ENCODE measurements at places on chromosomes 6 and 20.

- H3K4me3 ChIP-seq, result no peak overlapping the region
- peaks cover 20% of the 10 kb centered on the region for H3K4me1 ChIP-seq
- H3K36me3 ChIP-seq, result no peaks in the 10 kb centered on the region
- no peaks in the 10 kb centered on the region for H3K27me3 ChIP-seq
- no peak for DNase-seq
These were observed 41.1 kb downstream of the LRP11 start for GRCh38 chr6:149823013-149823412.

GRCh38 chr20:45290677-45291355 is 15.8 kb upstream of the RBPJL start:
- H3K4me1 ChIP-seq, result peaks cover 5% of the 10 kb centered on the region
- no peak overlapping the region for H3K27ac ChIP-seq
- peaks cover 11% of the 10 kb centered on the region for H3K27me3 ChIP-seq
- H3K36me3 ChIP-seq, result no peaks in the 10 kb centered on the region
- DNase-seq, result peak; percentile 22
- no peak overlapping the region for H3K4me3 ChIP-seq

DNA sequence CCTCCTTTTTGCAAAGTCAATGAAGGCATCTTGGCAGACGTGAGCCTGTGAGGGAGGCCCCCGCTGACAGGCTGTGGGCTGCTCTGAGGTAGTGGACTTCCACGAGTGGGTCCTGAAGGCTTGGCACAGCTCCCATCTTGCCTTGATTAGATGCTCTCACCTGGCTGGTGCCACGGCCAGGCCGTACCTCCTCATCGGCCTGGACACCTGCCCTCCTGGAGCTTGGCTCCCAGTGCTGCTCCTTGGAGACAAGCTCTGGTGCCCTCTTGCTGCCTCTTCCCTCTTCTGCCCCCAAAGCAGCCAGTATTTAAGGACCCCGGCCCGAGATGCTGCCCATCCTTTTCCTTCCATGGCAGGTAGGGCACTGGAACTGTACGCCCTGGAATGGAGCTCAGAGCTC is 93.5 kb downstream of the ERMARD start:
- H3K27ac ChIP-seq, result no peak overlapping the region
- H3K4me3 ChIP-seq, result no peak overlapping the region
- H3K36me3 ChIP-seq, result no peaks in the 10 kb centered on the region
- DNase-seq, result no peak

DNA sequence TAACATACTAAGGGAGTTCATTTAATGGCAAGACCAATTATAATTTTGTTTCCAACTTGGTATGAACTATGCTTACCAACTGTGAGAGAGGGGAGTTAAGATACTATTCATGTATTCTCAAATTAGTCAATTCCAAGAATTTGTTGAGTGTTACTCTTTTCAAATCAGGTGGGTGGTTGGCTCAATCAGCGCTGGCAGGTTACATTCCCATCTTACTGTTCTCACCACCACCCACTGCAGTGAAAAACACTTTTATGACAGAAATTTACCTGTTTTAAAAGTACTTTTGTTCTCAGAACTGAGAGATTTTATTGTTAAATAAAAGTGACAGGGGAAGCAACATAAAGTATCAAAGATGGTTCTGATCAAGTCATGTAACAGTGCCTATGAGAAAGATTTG is 642.0 kb downstream of the PRKN start:
- no peaks in the 10 kb centered on the region for H3K36me3 ChIP-seq
- H3K27me3 ChIP-seq, result no peaks in the 10 kb centered on the region
- no peak for DNase-seq
- H3K4me3 ChIP-seq, result no peak overlapping the region
- no peaks in the 10 kb centered on the region for H3K4me1 ChIP-seq

DNA sequence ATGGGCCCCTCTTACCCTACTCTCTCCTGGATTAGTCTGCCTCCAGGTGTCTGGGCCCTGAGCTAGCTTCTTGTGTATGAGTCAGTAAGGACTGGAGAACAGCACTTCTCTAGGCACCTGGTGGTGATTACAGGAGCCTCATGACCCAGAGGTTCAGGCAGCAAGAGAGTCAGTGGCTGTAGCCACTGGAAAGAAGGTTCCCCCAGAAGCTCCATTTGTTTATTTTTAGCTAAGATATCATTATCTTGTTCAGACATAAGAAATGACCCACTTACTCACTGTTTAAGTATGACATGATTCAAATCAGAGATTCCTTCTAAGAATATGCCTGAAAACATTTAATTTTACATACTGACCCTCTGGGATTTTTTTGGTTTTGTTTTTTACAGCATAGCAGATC is 23.6 kb upstream of the SLC4A11 start:
- DNase-seq, result no peak
- no peak overlapping the region for H3K27ac ChIP-seq
- H3K36me3 ChIP-seq, result no peaks in the 10 kb centered on the region
